ENCODE measurements at places on chromosomes 7 and 10.

GRCh38 chr7:20227291-20227795, 10.2 kb upstream of the MACC1 start:
- no peak for DNase-seq

DNA sequence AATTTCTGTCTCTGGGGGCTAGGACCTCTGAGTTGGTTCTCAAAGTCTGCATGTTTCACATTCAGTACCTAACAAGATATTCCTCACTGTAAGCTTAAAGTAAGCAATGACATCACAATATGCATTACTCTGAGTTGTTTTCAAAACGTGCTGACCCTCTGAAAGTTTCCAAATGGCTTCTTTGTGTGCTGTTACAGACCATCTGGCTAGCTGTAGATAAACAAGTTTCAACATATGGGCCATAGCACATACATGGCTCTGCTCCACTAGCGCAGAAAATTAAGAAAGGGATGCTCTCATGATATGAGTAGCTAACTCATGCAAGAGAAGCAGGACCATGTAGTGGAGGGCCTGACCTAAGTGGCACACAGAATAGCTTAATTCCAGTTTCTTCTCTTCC, 119.0 kb downstream of the HTR7 start:
- no peak for DNase-seq

DNA sequence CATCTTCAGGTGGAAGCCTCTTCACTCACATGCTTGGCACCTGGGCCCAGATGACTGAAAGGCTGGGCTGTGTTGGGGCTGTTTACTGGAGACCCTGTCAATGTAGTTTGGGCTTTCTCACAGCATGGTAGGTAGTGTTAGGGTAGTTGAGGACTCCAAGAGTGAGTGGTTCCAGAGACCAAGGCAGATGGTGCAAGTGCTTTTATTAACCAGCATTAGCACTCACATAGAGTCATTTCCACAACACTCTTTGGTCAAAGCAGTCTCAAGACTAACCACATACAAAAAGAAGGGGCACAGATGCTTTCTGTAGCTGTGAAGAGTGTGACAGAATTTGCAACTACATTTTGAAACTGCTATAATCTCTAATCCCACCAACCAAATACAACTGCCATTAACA, 135.0 kb downstream of the RTKN2 start:
- no peak for DNase-seq

- DNase-seq: no peak
Measured at GRCh38 chr7:1254281-1255079, 21.8 kb downstream of the UNCX start.

DNA sequence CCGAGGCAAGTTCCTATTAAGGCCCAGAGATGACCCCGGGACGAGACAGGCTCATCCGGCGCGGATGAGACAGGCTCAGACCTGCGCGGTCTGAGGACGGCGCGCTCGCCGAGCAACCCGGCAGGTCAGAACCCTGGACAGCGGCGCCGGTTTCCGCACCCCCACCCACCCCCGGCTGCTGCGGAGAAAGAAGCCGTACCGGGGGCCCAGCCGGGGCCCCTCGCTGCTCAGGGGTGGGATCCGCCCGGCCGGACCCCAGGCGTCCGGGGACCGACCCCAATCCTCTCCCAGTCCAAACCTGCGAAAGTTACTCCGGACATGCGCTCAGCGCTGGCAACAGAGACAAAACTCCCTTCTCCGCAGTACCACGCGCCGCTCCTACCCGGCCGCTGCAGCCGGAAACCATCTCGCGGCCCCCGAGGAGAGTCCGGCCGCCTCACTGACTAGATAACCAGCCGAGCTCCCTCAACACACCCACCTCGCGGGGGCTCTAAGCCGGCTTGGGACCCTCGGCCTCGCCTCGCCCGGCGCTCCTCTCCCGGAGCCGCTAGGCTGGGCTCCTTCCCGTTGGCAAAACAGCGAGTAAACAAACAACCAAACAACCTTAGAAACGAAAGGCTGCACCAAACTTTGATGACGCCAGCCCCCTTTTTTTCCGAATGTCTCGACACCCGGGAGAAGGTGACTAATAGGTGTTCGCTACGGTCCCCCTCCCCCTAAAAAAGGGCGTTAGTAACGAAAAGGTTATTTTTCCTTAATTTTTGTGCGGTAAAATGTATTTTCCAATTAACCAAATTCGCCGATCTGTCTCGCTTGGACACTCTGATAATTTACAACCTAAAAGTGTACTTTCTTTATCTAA, 2.3 kb upstream of the DRGX start:
- peak; percentile 19 for DNase-seq

DNA sequence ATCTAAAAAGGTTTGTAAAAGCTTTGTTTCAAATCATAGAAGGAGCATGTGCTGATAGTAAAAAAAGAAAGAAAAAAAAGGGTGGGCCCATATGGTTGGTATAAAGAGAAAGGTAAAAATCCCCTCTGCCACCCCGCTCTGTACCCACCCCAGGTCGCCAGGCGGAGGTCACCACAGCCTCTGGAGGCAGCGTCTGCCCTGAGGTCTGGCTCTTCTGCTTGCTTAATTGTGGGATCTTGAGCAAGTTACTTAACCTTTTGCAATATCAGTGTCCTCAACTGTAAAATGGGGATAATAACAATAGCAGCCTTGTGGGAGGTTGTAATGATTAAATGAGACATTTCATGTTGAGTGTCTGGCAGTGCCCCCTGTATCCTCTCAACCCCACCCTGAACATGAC, 10.7 kb upstream of the PCBD1 start:
- no peak for DNase-seq

GRCh38 chr7:138834583-138834982, 36.6 kb upstream of the ATP6V0A4 start:
- no peak for DNase-seq

- DNase-seq: no peak
Measured at GRCh38 chr10:15856328-15857015, 3.8 kb downstream of the MINDY3 start.

All from stimulated activated CD4-positive, alpha-beta T cell treated with anti-CD3 and anti-CD28 coated beads, Interleukin-1b, Interleukin-23, amount 100 ng/mL, for 24 hours (primary cell).